ENCODE measurements at places on chromosomes 1 and 21. TPM values are rescaled to one million over a fixed set of nuclear protein-coding genes. Genes with fewer than 3 reads are reported as not detected.
A peak's percentile ranks its signal among the peaks of the same experiment; 100 is the strongest.

DNA sequence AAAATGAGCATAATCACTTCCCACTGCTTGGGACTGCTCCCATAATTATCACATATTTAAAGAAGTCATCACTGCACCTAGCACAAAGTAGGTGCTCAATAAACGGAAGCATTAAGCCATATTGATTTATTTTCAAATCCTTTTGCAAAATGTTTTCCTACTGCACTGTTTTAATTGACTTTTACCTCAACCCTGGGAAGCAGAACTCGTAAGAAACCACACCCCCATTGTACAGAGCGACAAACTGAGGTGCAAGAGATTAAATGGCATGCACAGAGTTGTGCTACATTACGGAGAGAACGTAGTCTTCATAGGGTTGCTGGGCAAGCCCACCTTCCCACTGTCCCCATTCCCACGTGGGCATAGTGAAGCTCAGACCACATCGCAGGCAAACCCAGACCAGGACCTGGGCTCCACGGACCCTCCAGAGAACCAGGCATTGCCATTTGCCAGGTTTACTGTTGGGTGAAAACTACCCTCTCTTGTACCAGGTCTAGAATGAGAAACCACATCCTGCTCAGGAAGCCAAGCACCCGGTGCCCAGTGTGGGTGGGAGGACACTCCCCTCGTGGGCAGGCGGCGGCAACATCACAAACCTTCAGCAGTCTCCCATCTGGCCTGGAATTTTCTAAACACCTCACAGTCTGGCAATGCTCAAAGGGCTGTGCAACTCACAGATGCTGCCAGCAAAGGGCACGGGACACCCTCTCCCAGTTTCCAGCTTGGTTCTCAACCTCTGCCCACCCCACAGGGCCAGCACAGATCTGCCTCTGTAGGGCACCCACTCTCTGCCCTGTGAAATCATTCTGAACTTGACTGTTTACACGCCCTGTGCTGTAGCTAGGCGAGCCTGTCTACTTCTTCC is 8.2 kb downstream of the IFFO2 start:
- peak; percentile 81 for DNase-seq

The CASQ2 gene
- polyA plus RNA-seq, result 0.02 TPM

DNA sequence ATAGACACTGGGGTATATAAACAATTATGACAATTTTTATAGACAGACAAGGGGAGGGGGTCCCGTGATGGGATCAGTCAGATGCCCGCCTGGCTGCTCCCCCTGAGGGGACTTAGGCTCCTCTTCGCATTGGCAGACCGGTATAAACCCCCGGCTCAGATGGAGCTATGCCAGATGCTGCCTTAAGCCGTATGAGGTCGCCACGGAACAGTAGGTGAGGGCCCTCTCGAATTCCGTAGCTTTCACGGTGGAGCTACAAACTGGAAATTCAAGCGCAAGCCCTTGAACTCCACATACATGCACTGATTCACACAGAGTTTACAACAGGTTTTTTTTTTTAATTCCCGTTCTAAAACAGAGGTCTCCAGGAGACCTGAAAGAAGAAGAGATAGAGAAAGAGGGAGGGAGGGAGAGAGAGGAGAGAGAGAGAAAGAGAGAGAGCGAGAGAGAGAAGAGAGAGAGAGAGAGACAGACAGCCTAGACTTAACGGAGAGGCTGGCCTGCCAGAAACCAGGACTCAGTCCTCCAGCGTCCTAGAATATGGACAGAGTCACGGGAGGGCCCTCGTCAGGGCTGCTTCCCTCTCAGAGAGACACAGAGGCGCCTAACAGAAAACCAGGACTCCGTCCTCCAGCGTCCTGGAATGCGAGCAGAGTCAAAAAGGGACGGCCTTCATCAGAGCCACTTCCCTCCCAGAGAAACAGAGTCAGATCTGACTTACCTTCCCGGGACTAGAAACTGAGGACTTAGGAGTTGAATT is 24.4 kb upstream of the TMEM54 start:
- peak; percentile 22 for DNase-seq

GRCh38 chr1:173663159-173663558 is 6.5 kb downstream of the ANKRD45 start:
- no peak for DNase-seq
